ENCODE measurements at places on chromosomes 12 and 14.

- DNase-seq, result no peak
These were observed 11.3 kb downstream of the MED13L start for GRCh38 chr12:116266168-116266601.

GRCh38 chr12:114744691-114745090 lies 60.7 kb upstream of the TBX3 start:
- DNase-seq, result no peak

DNA sequence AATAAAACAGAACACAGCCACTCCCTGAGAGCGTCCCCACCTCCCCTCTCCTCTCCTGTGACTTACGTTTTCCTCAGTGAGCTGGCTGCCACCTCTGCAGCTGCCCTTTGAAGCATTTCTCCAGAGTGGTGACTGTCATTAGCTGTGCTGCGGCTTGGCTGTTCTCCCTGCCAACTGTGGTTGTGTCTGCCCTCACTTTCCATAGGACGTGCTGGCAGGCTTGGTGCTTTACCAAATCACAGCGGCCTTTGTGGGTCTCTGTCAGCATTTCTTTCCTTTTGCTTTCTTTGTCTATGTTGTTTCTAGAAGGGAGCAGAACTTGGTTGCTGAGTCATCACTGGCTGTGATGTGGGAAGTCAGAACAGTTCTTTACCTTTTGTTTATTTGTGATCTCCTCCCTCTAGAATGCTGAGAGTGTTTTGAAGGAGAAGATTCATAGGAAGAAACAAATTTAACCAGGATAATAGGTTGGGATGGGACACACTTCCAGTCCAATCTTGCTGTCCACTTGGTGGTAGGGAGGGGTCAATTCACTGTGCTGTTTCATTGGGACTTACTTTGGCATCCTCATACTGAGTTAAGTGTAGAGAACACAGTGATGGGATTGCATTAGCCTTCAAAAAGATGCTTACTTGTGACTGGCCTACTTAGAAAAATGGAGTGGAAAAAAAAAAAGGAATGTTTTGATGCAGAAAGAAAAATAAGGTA lies 88.2 kb downstream of the TMX1 start:
- DNase-seq, result no peak

DNA sequence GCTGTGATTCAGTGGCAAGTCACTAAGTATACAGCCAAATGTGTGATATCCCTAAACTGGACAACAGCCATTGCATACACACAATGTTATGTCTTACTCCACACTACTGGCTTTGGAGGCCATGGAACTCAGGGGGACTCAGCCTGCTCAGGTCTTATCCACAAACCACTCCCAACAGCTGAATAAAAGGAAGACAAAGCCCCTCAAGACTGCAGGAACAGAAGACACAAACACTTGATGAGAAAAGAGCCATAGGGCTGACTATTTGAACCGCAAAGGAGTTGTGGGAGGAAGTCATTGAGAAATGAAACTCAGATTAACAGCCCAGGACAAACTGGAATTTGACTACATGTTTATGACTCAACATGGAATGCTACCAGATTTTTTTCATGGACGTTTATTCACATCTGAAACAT lies 40.9 kb downstream of the PTGER2 start:
- no peak for DNase-seq

DNA sequence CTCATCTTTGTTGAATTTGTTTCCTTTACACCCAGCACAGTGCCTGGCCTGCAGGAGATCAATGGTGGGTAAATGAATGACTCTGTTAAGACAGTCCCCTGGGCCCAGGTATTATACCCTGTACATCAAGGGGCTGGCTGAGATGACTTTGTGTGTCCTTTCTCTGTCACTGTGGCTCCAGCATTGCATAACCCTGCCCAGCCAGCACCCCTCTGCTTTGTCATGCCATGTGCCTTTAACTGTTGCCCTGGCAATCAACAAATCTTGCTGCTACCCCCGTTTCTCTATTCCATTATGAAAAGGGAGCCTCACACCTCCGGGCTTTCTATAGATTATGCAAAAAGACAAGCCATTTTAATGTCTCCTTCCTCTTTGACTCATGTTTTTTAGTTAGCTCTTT lies 7.6 kb upstream of the FLVCR2 start:
- no peak for DNase-seq

GRCh38 chr12:101962486-101962885 lies 85.1 kb downstream of the DRAM1 start:
- DNase-seq, result no peak

- DNase-seq, result no peak
These were observed at the start of gene NFATC4 for GRCh38 chr14:24367514-24368211. TSS of gene NFATC4 (plus strand) at chr14:24368184. CDS start at chr14:24368341, 157 bp downstream.

GRCh38 chr12:5556946-5557673 lies 125.2 kb downstream of the NTF3 start:
- no peak for DNase-seq

Measured in activated B cell treated with CpG ODN at 0.5 μM for 24 hours (primary cell).